ENCODE measurements at places on chromosomes 6 and 20.

- DNase-seq, result peak; percentile 49
These were observed 115.3 kb downstream of the RTN4IP1 start for GRCh38 chr6:106513808-106514582.

DNA sequence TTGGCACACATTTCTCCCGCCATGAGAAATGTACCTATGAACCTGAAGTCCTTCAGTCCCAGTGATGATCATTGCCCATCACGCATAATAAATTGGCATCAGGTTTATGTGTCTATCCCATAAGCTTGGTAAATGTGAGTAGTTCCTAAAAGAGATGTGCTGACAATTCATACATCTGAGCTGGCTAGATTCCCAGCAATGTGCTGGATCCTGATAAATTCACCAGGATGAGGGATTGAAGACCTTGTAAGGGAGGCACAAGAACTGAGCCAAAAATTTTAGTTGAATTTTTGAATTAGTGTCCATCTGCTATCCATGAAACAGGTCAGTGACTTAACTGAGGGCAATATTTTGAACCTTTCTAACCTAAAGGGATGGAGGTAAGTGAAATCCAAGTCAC, 267.9 kb upstream of the CITED2 start:
- no peak for DNase-seq

DNA sequence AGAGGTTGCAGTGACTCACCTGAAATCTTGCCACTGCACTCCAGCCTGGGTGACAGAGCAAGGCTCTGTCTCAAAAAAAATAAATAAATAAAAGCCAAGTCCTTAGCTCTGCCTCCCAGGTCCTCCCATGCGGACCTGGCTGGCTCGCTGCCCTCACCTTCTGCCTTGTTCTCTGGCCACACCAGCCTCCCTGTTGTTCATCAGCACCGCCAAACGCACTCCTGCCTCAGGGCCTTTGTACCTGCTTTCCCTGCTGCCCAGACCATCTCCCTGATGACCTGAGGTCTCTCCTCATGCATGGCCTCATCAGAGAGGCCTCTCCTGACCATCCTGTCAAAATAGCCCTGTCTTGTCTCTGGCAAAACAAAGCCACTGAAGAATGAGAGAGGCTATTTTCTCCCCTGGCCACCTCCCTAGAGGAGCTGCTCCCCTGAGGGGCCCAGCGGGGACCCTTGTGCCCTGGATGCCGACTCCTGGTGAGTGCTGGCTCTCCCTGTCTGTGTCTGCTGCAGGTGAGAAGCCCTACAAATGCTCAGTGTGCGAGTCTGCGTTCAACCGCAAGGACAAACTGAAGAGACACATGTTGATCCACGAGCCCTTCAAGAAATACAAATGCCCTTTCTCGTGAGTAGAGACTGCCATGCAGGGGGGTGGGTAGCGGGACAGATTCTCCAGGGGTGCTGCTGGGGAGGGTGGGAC, 22.6 kb upstream of the CHMP4B start:
- DNase-seq, result no peak

DNA sequence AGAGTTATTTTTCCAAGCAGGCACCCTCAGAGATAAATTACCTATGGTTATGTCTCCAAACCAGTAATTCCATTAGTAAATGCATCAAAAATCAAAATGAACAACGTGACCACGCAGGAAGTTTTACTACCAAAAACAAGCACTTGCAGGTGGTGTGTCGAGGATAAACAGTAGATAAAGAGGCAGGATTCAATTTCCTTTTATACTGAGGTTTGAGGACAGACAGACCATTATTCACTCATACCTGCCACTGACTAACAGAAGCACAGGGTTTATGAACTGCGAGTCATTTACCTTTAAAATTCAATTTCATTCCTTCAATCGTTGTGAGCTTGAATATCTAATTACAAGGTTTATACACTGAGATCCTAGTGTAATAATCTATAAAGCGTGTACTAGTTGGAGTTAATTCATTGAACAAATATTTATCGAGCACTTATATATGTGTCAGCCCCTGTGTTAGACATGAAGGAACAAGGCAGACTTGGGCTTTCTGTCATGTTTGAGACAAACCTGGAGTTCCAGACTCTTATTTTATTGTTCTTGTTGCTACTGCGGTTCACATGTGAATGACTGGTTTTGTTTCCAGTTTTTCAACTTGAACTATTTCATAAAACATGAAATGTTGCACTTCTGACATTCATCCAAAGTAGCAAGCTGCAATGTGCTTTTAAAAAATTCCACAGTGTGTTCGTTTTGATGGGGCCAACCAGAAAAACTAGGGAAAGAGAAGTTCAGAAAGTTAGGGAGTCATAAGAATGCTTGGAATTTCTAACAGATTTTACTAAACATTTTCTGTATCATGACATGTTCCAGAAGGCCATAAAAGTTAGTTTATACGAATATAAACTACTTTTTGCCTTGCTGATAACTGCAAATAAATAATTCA, 205.6 kb downstream of the UST start:
- peak; percentile 69 for DNase-seq

GRCh38 chr6:157089258-157089657, 234.1 kb downstream of the TMEM242 start:
- peak; percentile 47 for DNase-seq

- DNase-seq, result no peak
These were observed 86.2 kb upstream of the ARID1B start for GRCh38 chr6:156691018-156691417.

- no peak for DNase-seq
These were observed 182.5 kb downstream of the GJA10 start for GRCh38 chr6:90076511-90077415.

GRCh38 chr20:37692459-37693166, 1.2 kb upstream of the CTNNBL1 start:
- DNase-seq, result no peak

Measured in fibroblast of skin of left quadriceps (primary cell).